ENCODE measurements at places on chromosomes 4 and X. TPM values are rescaled to one million over a fixed set of nuclear protein-coding genes. Genes with fewer than 3 reads are reported as not detected.
A peak's percentile ranks its signal among the peaks of the same experiment; 100 is the strongest.

- DNase-seq: no peak
Observed at GRCh38 chr4:144374065-144374464, 233.5 kb upstream of the GYPA start.

GRCh38 chr4:6959261-6959660 is 49.6 kb downstream of the TBC1D14 start:
- no peak for DNase-seq

DNA sequence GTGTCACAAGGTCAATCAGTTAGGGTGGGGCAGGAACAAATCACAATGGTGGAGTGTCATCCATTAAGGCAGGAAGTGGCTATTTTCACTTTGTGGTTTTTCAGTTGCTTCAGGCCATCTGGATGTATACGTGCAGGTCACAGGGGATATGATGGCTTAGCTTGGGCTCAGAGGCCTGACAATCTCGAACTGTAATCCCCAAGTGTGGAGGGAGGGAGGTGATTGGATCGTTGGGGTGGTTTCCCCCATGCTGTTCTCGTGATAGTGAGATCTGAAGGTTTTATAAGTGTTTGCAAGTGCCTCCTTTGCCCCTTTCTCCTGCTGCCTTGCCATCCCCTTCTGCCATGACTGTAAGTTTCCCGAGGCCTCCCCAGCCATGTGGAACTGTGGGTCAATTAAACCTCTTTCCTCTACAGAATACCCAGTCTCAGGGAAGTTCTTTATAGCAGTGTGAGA is 36.7 kb upstream of the STS start:
- DNase-seq: peak; percentile 27

DNA sequence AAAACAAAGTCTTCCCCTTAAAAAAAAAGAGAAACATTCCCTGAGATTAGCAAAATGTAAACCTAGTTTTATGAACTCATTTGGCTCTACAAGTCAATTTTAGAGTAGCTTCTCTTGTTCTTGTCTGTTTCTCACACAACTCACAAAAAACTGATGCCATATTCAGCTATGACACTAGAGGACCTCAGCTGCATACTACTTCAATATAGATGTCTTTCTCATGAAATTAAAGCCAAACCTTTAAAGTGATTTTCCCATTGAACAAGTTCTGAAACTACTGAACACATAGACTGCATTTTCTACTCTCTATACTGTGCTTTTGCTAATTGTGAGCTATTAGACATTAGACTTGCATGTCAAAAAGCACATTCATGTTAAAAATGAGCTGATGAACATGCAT is 49.8 kb downstream of the TBCK start:
- DNase-seq: peak; percentile 52

DNA sequence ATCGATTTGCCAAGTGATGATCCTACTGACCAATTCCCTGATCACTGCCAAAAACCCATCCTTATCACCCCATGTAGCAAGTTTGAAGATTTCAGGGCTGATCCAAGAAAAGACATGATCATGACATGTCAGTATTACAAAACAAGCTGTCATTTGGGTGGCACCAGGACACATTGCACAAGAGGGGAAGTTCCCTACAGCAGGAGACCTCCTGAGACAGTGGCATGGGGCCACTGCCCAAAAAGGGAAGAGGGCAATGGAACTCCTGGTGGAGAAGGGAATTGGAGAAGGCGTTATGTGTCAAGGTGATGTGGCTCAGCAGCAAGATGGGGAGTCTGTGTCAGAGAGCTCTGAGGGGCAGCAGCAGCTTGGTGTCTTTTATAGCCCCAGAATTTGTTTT is 43.4 kb downstream of the ZNF182 start:
- no peak for DNase-seq

- no peak for DNase-seq
Observed at GRCh38 chr4:4914965-4915845, 55.7 kb downstream of the MSX1 start.

DNA sequence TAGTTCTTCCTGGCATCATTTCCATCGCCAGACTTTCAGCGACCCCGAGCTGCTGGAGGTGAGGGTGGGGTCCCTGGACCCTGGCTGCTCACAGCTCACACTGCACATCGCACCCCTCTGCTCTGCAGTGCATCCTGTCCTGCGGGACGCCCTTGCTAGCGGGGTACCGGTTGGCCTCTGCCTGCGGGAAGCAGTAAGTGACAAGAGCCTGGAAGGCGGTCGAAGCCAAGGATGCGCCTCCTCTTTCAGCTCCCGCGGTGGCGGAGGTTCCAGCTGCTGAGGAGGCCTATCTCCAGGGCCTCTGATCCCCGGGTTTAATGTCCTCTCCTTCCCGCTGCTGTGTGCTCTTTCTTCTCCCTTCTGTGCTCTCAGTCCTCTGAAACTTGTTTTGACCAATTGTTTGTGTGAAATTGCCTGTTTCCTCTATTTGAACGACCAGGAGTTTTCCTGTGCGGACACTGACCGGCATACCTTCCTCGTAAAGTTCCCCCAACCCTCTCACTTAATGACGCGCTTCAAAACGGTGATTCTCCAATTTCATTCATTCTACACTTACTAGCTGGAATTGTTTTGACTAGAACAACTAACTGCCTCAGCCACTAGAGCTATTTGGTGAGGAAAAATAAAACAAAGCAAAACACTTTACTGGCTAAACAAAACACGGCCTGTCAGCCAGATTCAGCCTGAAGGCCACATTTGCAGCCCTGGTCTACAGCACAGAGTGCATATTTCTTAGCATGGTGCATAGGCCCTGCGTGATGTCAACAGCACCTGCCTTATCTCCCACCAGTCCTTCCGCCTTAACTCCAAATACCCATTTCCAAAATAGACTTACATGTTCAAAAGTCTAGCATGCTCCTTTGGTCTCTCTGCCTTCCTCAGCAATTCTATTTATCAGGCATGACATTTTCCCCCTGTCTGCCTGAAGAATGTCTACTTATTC is 28.0 kb downstream of the MGAT4D start:
- DNase-seq: no peak

DNA sequence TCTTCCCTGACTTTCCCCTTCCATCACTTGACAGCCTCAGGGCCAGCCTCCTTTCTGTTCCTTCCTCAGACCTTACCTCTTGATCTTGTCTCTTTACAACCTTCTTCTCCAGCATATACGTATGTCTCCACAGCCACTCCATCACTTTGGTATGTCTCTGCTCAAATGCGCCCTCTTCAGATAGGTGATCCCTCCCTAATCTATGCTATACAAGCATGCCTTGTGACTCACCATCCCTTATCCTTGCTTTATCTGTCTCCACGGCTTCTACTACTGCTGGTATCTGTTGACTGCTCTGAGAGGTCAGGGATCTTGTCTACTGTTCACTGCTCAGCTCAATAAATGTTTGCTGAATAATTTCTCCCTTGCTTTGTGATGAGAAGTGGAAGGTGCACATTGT is 9.0 kb downstream of the ARAP2 start:
- DNase-seq: peak; percentile 48

GRCh38 chrX:30690330-30690729 is 37.1 kb downstream of the GK start:
- no peak for DNase-seq

GRCh38 chr4:170234800-170235199 is 145.0 kb upstream of the AADAT start:
- DNase-seq: no peak

- DNase-seq: peak; percentile 57
Observed at GRCh38 chr4:47075262-47075661, 43.9 kb downstream of the GABRB1 start.

GRCh38 chr4:154565704-154566103 is 2.9 kb downstream of the FGB start:
- DNase-seq: no peak

DNA sequence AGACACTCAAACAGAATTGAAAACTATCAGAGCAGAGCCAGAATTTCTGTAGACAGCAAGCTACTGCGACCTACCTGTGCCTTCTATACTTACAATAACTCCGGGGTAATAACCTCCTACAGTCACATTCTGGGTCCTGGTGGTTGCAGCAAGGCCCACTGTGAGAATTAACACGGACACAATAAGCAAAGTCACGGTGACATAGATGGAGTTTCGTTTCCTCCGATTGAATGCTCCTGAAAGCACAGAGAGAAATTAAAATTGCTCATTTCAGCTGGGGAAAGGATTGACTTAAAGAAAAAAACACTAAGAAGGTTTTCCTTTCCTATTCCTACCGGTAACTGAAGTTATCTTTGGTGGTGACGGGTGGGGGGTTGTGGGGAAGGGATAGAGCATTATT is 7.0 kb downstream of the TMEM255A start:
- DNase-seq: no peak

GRCh38 chr4:55409468-55410171 is 13.9 kb downstream of the TMEM165 start:
- DNase-seq: no peak

GRCh38 chr4:43875655-43876054 is 573.0 kb downstream of the KCTD8 start:
- no peak for DNase-seq

- no peak for DNase-seq
Observed at GRCh38 chr4:155624478-155624877, 42.2 kb upstream of the GUCY1A1 start.

DNA sequence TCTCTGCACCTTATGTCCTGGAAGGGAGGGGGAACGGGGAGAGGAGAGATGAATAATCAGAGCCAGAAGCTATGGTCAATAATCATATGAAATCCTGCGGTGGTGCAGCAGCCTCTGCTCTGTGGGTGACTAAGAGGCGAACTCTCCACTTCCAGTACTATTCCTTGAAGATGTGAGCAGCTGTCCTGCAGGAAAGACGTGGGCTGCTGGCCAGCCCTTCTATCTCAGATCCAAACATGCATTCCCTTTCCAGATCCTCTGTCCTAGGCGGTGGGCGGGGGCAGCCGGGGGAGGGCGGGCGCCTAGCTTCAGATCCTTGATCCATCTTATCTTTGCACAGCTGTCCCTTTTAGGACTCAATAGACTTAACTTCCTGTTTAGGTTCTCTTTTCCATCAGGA is 34.5 kb downstream of the SPINK2 start:
- peak; percentile 59 for DNase-seq

GRCh38 chr4:38385093-38386004 is 278.6 kb upstream of the KLF3 start:
- peak; percentile 64 for DNase-seq

GRCh38 chr4:9968472-9968871 is 52.8 kb downstream of the SLC2A9 start:
- no peak for DNase-seq

GRCh38 chrX:144006811-144007210 is 122.9 kb downstream of the UBE2NL start:
- peak; percentile 50 for DNase-seq

GRCh38 chr4:80592950-80593349 is 257.4 kb downstream of the CFAP299 start:
- peak; percentile 14 for DNase-seq

- DNase-seq: no peak
Observed at GRCh38 chrX:154091678-154092077, 5.8 kb downstream of the MECP2 start.

DNA sequence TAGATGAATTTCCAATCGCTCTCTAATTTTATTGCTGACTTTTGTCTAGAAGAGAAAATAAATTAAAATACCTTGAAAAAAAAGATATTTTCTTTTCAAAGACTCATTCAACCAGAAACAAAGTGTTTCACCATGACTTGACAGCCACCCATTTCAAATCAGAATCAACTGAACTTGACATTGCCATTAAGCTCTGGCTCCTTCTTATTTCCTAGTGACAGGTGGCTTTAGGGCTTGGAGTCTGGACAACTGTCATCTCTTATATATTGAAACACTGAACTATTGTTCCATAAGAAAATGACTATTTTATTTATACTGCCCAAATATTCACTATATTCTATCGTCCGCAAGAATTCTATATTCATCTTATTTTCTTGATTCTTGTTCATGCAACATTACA is 229.2 kb downstream of the SLC39A8 start:
- DNase-seq: no peak

DNA sequence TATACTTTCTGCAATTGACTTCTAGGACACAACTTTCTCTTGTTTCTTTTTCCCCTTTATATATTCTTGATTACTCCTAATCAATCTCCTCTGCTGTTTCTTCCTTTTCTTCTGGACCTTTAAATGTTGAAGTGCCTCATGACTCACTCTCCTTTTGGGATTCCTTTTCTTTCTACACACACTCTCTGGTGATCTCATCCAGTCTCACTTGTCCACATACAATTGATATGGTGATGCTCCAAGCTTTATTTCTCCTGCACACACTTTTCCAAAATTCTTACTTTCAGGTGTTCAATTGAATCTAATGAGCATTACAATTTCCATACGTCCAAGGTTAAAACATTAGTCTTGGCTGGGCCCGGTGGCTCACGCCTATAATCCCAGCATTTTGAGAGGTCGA is 794.8 kb upstream of the EPHA5 start:
- no peak for DNase-seq

The ETNPPL gene
- not detected for total RNA-seq

The MAGEE2 gene
- not detected for total RNA-seq

The RIPPLY1 gene
- not detected for total RNA-seq

The MSANTD1 gene
- 0.37 TPM for total RNA-seq

The SHROOM3 gene
- total RNA-seq: 15.7 TPM

The SRPX2 gene
- 5.3 TPM for total RNA-seq

All from MCF 10A (cell line).